Lower lobe of right lung (tissue), 2 donors: ENCODE measurements at places on chromosomes 1 and 21. TPM values are rescaled to one million over a fixed set of nuclear protein-coding genes. Genes with fewer than 3 reads are reported as not detected.

LCE3D gene
- not detected for total RNA-seq

HENMT1 gene
- total RNA-seq, result 6.5 TPM

AZIN2 gene
- 2.4 TPM for total RNA-seq

SPRR2G gene
- total RNA-seq, result not detected

NPHS2 gene
- not detected for total RNA-seq

NUP210L gene
- 1.7 TPM for total RNA-seq

CA14 gene
- 0.38 TPM for total RNA-seq

ITLN2 gene
- 30.7 TPM for total RNA-seq

DENND2D gene
- total RNA-seq, result 113 TPM

IQGAP3 gene
- 1.7 TPM for total RNA-seq

NPPA gene
- total RNA-seq, result 2.6 TPM

C1orf116 gene
- 123 TPM for total RNA-seq

OR2T3 gene
- not detected for total RNA-seq

DYNLT5 gene
- 5.9 TPM for total RNA-seq

HSD3B1 gene
- total RNA-seq, result not detected

C1orf226 gene
- 6.3 TPM for total RNA-seq

SPTA1 gene
- 0.50 TPM for total RNA-seq

- DNase-seq, result peak; percentile 75
Measured at GRCh38 chr1:168603501-168604110, 27.2 kb downstream of the XCL1 start.

GRCh38 chr21:43949499-43950208 lies 62.5 kb upstream of the TRAPPC10 start:
- no peak for DNase-seq

GRCh38 chr1:109756848-109757521 lies 6.7 kb downstream of the EPS8L3 start:
- DNase-seq, result no peak

GRCh38 chr1:245698860-245699259 lies 544.1 kb downstream of the KIF26B start:
- no peak for DNase-seq

GRCh38 chr1:207031632-207032264 lies 808 bp downstream of the C1orf116 start:
- no peak for DNase-seq

- DNase-seq, result no peak
Measured at GRCh38 chr1:87512431-87512830, 183.8 kb downstream of the LMO4 start.

DNA sequence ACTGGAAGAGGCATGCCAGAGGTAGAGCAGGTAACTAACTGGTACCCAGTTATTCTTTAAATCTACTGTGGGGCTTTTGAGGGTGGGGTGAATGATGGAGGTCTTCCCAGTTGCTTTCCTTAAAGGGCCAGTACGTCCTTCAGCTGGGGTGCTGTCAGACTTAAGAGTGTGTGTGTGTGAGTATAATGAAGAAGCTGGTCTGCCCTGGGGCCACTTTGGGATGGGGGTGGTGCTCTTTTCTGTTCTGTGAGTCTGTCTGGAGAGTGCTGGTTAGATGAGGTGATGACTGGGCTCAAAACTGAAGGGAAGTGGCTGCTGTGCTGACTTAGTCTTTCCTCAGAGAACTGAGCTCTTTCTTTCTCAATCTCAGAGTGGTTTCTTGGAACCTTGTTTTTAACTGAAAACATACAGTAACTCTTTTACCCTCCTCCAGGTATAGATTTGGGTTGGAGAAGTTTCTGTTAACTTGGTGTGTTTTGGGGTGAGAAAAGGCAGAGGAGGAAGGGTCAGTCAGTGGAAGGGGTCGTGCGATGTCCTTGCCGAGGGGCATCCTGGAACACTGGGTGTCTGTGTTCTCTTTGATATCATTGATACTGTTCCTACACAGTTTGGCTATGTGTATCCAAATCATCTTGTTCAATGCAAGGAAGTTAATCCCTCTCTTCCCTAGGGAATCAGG lies 746 bp downstream of the MACF1 start:
- DNase-seq, result no peak

GRCh38 chr1:199124351-199124750 lies 485.5 kb downstream of the PTPRC start:
- DNase-seq, result no peak

DNA sequence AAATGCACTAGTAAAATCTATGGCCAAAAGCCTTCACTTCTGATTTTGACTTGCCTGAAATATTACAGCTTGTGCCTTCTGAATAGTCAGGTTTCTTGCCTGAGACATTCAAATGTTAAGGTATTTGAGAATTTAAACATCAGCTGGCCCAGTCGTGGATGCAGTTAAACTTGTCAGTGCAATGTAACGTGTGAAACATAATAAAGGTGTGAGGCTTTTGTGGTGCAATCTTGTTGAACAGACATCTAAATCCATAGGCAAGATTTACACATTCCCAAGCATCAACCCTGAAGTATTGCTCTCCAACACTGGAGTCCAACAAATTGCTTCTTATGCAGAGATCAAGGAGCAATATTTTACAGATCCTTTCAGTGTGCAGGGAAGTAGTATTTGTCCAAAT lies 4.4 kb downstream of the CCN1 start:
- DNase-seq, result no peak

- no peak for DNase-seq
Measured at GRCh38 chr1:65691152-65691900, 101.4 kb upstream of the PDE4B start.

- no peak for DNase-seq
Measured at GRCh38 chr1:241172486-241172885, 184.5 kb downstream of the RGS7 start.

- DNase-seq, result no peak
Measured at GRCh38 chr1:187848321-187848720, 1019.6 kb downstream of the PLA2G4A start.

GRCh38 chr1:101738475-101738874 lies 258.3 kb downstream of the OLFM3 start:
- no peak for DNase-seq

GRCh38 chr1:14954210-14954609 lies 199.3 kb upstream of the TMEM51 start:
- DNase-seq, result no peak

DNA sequence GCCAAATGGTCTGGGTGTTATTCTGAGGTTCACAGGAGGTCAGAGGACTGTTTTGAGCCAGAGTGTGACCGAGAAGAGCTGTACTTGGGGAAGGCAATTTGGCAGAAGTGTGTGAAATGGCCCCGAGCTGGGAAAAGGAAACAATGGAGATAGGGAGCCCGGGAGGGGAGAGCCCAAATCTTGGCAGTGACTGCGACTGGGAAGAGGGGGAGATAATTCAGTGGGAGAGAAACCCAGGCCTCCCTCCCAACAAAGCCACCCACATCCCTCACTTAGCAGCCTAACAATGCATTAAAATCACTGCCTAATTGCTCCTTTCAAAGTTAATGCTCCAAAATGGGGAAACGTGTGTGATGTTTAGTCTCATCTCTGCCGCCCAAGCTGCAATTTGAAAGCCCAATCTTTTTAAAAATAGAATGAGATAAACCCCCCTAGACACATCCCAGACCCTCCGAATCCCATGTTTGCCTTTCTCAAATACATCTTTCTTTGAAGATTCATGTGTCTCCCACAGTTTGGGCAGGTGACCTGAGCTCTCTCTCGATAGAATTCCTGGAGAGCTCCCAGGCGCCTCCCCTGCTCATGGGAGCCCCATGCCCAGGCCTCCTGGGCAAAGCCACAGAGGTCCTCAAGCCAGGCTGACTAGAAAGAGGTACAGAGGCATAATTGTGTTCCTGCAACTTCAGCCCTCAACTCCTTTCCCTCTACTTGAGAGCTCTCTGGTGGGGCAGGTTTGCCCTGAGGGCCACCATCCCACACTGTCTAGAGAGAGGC lies 17.3 kb downstream of the LRRC52 start:
- no peak for DNase-seq

- DNase-seq, result no peak
Measured at GRCh38 chr1:168396508-168396907, 115.8 kb downstream of the TBX19 start.

DNA sequence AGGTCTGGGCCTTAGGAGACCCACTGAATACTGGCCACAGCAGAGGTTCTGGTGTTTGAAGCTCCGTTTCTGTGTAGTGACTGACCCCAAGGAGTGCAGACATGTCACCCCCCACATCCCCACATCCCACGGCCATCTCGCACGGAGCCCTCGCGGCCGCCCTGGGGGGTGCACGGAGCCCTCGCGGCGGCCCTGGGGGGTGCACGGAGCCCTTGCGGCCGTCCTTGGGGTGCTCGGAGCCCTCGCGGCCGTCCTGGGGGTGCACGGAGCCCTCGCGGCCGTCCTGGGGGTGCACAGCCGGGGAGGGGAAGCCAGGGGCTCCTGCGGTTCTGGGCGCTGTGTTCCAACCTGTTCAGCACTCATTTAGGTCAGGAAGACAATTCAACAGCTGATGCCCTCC lies 68.4 kb downstream of the SCCPDH start:
- DNase-seq, result no peak
